ENCODE measurements at places on chromosomes 5 and 9. TPM values are rescaled to one million over a fixed set of nuclear protein-coding genes. Genes with fewer than 3 reads are reported as not detected.
A peak's percentile ranks its signal among the peaks of the same experiment; 100 is the strongest.

DNA sequence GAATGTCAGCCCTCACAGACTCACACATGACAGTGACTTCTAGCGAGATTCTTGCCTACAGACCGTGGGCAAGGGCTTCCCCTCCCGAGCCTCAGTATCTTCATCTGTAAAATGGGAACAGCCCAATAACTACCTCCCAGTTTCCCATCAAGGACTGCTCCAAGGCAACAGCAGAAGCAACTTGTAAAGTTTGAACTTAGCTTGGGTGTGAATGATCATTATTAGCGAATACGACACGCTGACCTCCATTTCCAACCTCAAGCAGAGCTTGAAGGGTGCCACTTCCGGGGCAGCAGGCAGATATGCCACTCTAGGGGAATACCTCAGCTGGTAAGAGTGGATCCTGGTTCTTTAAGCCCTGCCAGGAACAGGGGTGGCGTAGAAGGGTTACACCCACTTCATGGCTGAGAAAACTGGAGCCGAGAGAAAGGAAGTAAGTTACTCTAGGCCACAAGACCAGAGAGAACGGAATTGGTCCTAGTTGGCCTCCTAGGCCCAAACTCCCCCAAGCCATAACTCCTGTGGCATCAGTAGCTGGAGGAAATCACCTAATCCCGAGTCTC, 2.0 kb downstream of the RNF44 start:
- peak; percentile 44 for DNase-seq

DNA sequence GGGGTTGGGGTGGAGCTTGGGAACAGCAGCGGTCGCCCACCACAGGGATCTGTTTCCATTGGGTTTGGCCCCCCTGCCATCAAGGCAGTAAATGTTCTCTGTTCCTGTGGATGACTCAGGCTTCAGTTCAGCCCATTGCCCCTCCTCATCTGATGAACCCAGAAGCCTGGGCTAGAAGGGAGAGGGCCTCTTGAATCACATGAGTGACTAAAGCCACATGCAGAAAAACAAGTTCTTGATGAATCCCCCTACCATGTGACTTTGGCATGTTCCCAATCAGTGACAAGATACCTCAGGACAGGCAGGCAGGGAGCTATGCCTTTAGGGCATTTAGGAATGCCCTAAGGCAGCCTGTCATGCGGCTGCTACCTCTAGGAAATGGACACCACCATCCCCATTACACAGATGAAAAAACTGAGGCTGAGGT, 2.5 kb downstream of the SH3PXD2B start:
- no peak for DNase-seq

DNA sequence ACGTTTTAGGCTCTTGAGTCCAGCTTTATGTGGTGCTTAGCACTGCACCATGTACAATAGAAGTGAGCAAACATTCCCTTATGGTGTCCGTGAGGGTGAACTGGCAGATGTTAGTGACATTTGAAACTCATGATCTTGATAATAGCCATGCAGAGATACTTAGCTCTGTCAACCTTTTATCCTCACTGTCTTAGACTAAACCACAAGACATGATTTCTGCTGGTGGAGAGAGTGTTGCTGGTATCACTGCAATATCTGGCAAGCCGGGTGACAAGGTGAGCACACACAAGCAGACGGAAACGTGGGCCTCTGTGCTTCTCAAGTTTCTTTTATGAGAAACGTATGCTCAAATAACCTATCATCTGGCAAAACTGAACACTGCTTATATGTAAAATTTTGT, 68.4 kb downstream of the CAST start:
- DNase-seq, result no peak

The SHOC1 gene
- total RNA-seq, result not detected

Measured in activated naive CD8-positive, alpha-beta T cell treated with anti-CD3 and anti-CD28 coated beads for 36 hours (primary cell).